ENCODE measurements at places on chromosomes 4 and X.

DNA sequence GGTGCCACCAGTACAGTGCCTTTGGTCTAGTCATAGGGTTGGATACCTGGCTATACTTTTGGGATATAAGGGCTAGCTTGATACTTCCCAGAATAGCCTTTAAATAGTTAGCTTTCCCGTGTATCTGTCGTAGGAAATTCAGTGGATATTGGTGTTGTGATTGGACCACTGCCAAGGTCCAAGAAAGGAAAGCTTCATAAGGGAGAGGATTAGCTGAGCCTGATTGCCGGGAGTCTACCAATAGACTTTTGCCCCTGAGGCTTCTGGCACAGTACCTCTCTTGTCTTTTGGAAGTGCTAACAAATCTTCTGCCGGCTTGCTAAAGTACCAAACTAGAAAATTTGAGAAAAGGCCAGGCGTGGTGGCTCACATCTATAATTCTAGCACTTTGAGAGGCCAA lies 350.6 kb downstream of the CHIC1 start:
- no peak for DNase-seq

DNA sequence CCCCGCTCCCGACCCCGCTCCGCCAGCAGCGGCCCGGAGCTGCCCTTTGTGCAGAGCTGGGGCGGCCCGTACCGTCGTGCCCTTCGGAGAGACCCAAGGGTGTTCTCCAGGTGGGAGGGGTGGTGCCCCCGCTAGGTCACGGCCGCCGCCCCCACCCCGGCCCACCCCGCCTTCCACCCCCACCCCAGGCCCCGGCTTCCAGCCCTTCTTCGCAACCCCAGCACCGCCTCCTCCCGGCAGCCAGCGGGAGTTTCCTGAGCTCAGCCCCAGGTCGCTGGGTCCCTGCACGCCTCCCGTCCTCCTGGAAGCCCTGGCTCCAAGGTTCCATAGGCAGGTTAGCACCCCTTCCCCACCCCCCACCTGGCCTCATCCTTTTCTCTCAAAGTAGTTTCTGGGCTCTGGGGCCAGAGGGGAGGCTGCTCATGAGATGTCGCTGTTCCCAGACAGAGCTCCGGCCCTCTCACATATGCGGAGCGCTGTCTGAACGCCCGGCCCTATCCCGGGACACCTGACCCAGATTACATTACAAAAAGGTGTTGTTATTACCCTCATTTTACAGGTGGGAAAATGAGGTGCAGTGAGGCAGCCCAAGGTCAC lies 25.2 kb upstream of the FGFR3 start:
- no peak for DNase-seq

DNA sequence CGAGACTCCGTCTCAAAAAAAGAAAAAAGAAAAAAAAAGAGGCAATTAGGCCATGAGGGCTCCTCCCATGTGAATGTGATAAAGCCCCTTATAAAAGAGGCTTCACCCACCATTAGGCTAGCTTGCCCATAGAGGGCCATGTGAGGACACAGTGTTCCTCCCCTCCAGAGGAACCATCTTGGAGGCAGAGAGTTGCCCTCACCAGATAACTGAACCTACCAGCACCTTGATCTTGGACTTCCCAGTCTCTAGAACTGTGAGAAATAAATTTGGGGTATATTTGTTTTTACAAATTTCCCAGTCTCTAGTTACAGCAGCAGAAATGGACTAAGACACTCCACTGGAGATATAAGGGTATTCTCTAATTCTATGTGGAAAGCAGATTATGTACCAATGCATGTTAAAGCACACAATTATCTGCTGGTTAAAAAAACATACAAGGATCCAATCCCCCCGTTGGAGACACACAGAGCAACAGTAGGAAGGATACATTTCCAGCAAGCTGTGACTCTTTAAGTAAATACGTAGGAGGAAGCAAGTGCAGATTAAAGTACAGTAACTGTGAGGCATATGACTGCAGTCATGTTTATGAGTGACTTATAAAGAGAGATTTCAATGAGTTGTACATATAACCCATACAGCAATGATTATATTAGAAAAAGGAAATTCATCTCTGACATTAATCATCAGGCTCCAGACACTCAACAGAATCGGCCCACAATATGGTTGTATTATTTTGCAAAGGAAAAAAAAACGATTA lies 21.4 kb downstream of the SH3RF1 start:
- DNase-seq = no peak

DNA sequence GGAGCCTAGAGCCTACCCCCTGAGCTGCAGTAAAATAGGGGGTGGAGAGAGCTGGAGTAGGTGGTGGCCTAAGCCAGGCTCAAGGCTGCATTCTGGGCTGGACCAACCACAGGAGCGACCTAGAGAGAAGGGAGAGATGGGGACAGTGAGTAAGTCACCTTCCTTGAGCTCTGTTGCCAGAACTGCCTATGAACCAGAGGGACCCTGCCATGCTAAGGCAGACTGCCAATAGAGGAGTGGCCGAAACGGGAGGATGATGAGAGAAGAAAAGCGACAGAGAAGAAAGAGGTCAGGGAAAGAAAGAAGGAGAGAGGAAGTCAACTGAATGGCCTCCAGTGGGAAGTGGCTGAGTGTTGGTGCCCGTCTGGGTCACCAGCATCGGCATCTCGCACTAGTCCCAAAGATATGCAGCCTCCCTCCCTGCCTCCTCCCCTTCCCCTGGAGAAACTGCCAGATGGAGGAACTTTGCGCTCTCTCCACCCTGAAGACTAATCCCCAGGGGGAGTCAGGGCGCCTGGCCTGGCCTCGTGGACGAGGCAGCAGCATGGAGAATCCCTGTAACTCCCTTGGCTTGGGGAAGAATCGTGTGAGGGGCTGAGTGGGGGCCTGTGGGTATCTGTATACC lies 28.8 kb downstream of the ELF4 start:
- DNase-seq = no peak

GRCh38 chrX:34586936-34587335 lies 70.1 kb downstream of the TMEM47 start:
- DNase-seq = no peak

- no peak for DNase-seq
Measured at GRCh38 chr4:74754218-74754617, 40.1 kb downstream of the BTC start.

- DNase-seq = no peak
Measured at GRCh38 chr4:71558248-71558647, 219.4 kb downstream of the SLC4A4 start.

DNA sequence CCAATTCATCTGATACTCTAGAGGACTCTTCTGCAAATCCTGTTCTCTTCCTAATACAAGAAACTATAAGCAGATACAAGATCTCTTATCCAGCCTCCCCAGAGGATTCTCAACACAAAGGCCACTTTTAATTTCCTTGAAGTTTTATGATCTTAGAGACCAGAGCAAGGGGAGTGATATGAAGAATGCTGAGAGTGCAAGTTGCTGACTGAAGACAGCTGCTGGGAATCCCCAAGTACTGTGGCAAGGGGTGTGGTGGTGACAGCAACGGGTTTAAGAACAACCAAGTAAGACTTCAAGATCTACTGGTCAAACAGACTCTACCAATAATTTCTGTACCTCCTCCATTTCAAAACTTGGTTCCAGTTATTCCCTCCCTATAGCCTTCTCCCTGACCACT lies 7.0 kb downstream of the AMMECR1 start:
- no peak for DNase-seq

DNA sequence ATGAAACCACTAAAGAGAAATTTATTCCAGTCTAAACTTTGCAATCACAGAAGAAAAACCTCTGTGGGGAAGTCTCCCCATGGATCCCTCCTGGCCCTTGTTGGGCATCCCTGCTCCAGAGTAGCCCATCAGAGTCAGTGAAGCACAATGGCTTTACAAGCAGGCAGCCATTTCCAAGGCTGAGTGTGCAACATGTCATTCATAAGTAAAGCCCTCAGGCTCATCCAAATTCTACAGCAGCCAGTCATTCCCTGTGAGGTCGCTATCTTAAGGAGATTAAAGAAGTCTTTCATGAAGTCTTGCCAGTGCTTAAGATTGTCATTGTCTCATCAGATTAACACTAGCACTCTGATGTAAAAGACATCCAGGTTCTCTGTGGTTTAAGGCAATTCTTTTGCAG lies 17.0 kb upstream of the MAPK10 start:
- no peak for DNase-seq

DNA sequence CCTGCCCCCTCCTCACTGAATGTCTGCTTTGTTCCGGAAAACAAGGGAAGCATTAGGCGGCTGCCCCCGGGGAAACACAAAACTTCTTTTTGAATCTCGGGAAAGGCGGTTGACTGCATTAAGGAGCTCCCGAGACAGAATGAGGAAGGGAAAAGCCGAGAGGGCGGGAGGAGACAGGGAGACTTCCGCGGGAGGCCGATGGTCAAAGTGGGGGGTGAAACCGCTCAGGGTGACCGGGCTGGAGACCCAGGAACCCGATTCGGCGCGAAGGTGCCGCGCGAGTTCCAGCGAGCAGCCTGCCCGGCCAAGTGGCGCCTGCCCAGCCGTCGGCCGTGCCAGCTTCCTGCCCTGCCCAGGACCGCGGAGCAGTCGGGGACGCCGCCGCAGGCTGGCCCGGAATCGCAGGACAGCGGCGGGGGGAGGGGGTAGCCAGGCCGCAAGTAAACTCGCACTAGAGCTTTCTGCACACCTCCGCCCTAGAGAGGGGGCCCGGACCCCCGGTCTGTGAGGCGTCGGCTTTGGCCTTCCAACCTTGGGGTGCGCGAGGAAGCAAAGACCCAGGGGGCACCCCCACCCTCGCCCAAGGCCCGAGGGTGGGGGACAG lies 55.1 kb upstream of the BCOR start:
- DNase-seq = no peak

DNA sequence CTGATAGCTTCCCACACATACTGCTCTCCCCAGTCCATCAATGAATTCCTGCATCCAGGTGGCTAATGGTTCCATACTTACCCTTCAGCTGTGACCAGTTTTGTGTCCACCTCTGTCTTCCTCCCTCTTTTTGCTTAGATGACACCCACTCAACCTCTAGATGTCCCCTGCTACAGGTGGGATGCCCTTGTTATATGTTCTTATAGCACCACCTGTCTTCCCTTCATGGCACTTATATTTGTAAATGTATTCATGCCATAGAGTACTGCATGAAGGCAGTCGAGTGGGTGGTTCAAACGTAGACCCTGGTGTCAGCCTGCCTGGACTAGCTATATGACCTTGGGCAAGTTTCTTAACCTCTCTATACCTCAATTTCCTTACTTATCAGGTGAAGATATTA lies 6.5 kb upstream of the USP46 start:
- no peak for DNase-seq

DNA sequence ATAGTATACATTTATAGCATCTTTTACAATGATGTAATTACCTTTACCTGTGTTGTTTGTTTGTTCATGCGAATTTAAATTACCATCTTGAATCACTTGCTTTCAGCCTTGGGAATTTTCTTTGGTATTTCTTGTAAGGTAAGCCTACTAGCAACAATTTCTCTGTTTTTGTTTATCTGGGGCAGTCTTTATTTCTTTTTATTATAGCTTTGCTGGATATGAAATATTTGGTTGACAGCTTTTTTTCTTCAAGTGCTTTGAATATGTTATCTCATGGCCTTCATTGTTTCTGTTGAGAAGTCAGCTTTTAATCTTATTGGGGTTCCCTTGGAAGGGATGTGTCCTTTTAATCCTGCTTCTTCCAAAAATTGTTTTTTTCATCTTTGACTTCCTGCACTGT lies 292.8 kb upstream of the EDA2R start:
- no peak for DNase-seq

- DNase-seq = no peak
Measured at GRCh38 chr4:78721747-78722146, 54.4 kb upstream of the BMP2K start.

DNA sequence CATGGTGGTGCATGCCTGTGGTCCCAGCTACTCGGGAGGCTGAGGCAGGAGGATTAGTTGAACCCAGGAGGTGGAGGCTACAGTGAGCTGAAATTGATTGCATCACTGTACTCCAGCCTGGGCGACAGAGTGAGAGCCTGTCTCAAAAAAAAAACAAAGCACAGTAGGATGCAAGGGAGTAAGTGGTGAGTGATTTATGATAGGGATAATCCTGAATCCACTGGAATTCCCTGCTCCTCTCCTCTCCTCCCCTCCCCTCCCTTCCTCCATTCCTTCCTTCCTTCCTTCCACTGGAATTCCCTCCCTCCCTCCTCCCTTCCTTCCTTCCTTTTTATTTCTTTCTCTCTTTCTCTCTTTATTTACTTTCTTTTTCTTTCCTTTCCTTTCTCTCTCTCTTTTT lies 40.9 kb upstream of the NKRF start:
- DNase-seq = no peak

DNA sequence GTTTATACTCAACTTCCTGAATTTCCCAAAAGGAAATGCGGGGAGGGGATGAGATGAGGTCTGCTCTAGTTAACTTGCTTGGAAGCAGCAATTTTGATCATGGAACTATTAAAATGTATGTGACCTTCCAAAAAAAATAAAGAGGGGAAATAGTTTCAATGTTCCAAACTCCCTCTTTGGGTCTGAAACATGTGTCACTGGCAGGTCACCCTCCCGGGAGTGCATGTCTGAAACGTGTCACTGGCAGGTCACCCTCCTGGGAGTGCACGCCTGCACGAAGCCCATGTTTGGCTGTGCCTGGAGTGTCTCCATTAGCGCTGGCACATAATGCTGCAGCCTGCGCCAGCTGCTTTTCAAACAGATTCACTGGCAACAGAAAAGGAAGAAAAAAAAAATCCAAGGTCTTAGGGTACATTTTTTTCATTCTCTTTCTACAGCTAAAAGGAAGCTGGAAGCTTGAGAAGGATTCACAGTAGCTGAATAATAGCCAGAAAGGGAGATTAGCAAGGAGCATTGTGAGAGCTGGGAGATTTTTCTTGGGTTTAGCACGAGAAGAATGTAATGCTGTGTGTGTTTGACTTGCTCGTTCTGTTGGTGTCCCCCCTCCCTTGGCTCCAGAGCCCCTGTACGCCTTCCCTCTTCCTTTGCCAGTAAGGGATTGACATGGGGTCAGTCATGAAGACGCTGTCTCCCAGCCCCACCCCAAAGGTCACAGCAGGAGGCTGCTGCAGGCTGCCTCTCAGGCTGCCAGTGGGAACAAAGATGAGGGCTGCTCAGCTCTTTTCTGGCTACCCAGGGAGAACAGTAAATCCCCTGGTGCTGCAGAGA lies 39.2 kb upstream of the TLR3 start:
- DNase-seq = no peak

GRCh38 chr4:10183462-10183861 lies 66.9 kb upstream of the WDR1 start:
- no peak for DNase-seq

GRCh38 chrX:132876523-132877338 lies 81.7 kb downstream of the HS6ST2 start:
- no peak for DNase-seq

DNA sequence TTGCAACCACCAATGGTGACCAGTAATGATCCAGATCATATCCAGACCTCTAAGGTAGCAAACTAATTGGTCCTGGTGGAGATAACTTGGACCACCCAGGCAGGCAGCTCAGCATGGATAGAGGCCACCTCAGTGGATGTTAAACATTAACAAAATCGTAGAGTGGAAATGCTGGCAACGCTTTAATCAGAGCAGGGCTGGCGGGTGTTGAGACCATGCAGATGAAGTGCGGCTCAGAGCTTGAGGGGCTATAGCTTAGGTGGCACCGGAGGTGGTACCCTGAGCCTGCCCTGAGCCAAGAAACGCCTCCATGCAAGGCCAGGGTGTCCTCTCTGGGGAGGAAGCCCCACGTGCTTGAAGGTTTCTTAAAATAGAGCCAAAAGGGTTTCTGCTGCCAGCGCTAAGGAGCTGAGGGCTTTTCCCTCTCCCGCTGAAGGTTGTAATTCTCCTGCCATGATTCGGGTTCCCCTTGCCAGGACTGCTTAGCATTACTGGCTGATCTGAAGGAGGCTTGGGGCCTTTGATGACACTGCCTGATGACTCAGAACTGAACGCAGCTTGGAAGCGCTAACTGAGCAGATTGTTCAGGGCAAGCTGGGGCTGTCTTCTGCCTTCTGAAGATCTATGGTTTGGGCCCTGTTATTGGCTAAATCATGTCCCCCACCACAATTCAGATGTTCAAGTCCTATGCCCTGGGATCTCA lies 177.8 kb upstream of the ATP6AP2 start:
- DNase-seq = no peak

Data from stimulated activated CD4-positive, alpha-beta T cell treated with anti-CD3 and anti-CD28 coated beads, Interleukin-1b, Interleukin-23, amount 100 ng/mL, for 24 hours (primary cell).